ENCODE measurements at places on chromosomes 1 and 21. TPM values are rescaled to one million over a fixed set of nuclear protein-coding genes. Genes with fewer than 3 reads are reported as not detected.
A peak's percentile ranks its signal among the peaks of the same experiment; 100 is the strongest.

The CYP4A11 gene
- total RNA-seq = not detected

The RSPH1 gene
- not detected for total RNA-seq

The RAP1GAP gene
- total RNA-seq = 0.64 TPM

The TFF3 gene
- total RNA-seq = not detected

The ILF2 gene
- total RNA-seq = 37.5 TPM

The ASPM gene
- total RNA-seq = not detected

The TNFSF18 gene
- not detected for total RNA-seq

The GPR52 gene
- 0.75 TPM for total RNA-seq

The CATSPER4 gene
- not detected for total RNA-seq

The TMEM39B gene
- 2.6 TPM for total RNA-seq

The NGF gene
- 2.1 TPM for total RNA-seq

The TTC39A gene
- total RNA-seq = not detected

The MAP3K6 gene
- 164 TPM for total RNA-seq

The SLC5A9 gene
- total RNA-seq = 13.3 TPM

The TMEM269 gene
- not detected for total RNA-seq

DNA sequence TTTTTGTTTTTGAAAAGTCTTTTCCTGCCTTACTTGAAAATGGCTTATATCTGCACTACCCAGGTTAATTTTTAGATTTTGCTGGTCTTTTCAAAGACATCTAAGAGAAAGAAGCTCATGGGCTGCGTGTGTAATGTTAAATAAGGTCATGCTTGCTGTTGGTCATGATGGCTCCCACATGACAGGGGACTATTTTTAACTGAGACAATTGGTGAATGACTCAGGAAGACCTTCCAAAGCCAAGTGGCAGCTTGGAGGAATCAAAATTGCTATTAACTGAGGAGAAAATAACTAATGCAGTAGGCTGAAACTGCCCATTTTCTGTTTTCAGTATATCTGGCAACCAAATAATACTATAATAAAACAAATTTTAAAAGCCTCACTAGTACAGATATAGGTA, 117.1 kb upstream of the SPAG17 start:
- DNase-seq = no peak

DNA sequence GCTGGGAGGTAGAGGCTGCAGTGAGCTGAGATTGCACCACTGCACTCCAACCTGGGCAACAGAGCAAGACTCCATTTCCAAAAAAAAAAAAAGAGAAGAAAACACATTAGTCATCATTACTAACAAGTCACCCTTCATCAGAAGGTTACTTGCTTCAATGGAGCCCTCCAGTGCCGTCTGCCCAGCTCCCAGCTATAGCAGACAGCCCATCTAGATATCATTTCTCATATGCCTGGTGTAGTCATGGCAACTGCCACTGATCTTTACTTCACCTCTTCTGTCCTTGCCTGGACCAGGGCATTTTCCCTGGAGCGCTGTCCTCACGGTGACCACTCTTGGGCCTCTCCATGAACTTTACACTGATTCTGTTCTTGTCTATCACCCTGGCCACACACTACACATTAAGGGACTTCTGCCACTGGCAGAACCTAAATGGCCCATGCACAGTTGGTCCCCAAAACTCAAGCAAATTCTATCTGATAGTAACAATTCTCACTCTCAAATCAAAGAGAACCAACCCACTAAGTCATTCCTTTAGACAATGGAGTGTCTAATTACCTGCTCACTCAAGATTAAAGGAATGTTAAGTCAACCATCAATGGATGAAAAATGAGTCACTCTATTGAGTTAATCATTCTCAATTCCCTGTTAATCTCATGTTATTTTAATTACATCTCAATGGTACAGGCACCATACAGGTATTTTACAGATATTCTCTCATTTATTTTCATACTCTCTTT, 12.9 kb downstream of the GPA33 start:
- DNase-seq = no peak

DNA sequence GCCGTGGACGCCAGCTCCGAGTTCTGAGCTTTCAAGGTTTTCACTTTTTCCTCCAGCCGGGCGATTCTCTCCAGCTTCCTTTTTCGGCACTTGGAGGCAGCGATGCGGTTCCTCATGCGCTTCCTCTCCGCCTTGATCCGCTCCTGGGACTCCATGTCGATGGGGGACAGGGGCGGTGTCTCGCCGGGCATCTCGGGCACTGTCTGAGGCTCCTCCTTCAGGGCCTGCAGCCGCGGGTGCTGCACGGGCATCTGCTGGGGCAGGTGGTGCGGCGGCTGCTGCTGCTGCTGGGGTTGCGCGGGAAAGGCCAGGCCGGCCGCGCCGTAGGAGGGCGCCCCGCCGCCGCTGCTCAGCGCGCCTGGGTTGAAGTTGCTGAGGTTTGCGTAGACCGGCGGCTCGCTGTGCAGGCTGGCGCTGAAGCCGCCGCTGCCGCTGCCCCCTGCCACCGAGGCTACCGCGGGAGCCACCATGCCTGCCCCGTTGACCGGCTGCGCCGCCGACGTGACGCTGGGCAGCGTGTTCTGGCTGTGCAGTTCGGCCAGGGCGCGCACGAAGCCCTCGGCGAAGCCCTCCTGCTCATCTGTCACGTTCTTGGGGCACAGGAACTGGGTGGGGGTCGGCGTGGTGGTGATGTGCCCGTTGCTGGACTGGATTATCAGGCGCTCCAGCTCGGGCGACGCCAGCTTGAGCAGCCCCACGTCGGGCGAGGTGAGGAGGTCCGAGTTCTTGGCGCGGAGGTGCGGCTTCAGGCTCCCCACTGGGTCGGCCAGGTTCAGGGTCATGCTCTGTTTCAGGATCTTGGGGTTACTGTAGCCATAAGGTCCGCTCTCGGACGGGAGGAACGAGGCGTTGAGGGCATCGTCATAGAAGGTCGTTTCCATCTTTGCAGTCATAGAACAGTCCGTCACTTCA, 1.4 kb downstream of the JUN start:
- DNase-seq = peak; percentile 10

DNA sequence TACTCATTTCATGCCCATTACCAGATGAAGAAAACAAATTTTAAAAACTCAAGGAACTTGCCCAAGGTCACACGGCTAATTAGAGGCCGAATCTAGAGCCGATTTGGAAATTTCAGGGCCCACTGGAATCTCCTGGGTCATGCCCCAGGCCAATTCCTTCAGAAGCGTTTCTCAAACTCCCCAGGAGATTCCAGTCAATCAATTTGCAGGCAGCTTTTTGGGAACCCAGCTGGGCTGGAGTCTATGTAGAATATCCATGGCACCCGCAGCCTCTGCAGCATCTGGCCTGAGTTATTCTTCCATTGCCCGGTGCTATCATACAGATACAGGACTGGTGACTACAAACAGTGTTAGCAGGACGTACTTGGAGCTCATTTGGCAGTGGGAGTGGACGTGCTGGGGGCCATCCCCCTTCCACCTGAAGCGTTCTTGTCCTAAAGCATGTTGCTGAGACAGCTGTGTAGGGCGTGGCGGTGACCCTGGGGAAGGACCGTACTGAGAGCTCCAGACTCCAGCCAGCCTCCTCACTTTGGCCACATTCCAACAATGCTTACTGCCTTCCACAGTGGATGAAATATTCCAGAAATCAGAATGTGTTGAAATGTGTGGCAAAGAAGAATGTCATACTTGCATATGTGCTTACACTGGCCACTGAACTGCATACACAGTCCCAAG, 38.3 kb downstream of the ABCG1 start:
- DNase-seq = no peak

GRCh38 chr1:6273380-6273891, 12.5 kb upstream of the GPR153 start:
- DNase-seq = no peak

GRCh38 chr1:34199927-34200326, 23.2 kb downstream of the C1orf94 start:
- DNase-seq = no peak

- DNase-seq = no peak
Measured at GRCh38 chr1:30810416-30811080, 53.0 kb upstream of the LAPTM5 start.

DNA sequence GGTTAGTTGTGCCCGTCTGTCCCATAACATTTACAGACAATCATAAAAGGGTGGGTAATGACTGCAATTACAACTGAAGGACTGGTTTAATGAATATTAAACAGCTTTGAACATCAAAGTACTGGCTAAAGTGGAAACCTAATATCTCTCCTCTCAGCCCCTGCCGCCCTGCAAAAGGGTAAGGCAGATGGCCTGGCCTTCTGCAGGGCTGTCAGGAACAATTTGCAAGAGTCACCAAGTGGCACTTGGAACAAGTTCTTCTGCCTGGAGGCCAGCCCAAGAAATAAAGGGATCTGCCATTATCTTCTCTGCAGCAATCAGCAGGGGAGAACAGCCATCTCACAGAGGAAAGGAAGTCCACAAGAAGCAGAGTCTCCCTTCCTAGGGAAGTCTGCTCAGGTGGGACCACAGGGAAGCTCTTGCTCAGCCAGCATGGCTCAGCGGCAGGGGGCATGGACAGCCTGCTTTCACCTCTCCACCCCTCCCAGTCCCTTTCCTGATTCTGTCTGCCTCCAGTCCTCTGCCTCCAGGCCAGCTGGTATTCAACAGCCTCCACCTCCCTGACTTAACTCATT, 96.1 kb downstream of the TRABD2B start:
- DNase-seq = no peak

DNA sequence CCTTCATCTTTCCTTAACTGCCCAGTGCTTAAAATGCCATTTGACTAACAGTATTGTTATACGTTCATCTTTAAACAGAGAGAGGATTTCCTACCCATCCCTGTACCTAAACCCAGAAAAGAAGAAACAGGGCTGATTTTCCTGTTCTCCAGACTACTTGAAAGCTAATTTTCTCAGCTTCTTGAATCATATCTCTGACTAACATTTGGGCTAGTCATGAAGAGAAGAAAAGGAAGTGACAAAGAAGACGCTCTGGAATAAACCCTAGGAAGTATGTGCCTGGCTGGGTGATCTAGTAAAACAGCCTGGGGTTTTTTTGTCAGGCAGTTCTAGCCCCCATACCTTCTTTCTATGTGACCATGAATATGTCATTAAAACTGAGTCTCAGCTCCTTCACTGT, 44.8 kb upstream of the SGIP1 start:
- no peak for DNase-seq

DNA sequence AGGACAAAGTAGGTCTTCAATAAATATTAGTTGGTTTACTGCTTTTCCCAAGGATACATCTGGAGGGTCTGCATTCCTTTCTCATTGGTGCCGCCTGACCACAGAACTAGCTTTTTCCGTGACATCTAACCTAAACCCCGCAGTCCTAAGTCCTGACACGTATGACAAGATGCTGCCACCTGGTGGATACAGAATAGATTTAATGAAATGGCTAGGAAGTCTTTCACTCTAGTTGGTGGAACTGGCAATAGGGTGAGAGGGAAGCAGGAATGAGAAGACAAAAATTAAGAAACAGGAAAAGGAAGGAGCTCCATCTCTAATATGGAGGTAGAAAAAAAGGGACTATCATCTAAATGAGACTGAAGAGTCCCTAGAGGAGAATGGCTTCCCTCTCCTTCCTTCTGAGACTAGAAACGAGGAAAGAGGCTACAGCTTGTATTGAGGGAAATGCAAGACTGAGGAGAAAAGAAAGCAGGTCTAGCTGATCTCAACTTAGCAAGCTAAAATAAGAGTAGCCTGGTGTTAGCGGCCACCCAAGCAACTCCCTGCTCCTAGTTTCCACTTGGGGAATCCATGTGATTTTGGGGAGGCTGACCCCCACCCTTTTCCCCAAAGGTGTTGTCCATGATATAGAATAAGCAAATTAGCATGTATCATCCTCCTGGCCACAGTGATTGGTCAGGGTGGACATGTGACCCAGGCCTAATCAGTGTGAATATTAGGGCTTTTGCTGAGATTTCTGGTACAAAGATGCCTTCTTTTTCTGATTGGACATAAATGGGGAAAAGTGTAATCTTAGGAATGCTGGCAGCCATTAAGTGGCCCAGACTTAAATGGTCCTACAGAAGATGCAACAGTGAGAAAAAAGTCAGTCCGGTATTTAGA, 5.9 kb downstream of the RFX5 start:
- no peak for DNase-seq

GRCh38 chr1:38829368-38829767, 30.2 kb downstream of the RRAGC start:
- DNase-seq = no peak

GRCh38 chr1:41773144-41773591, 145.6 kb downstream of the HIVEP3 start:
- DNase-seq = no peak

- DNase-seq = no peak
Measured at GRCh38 chr1:180155182-180155682, 563 bp downstream of the QSOX1 start.

DNA sequence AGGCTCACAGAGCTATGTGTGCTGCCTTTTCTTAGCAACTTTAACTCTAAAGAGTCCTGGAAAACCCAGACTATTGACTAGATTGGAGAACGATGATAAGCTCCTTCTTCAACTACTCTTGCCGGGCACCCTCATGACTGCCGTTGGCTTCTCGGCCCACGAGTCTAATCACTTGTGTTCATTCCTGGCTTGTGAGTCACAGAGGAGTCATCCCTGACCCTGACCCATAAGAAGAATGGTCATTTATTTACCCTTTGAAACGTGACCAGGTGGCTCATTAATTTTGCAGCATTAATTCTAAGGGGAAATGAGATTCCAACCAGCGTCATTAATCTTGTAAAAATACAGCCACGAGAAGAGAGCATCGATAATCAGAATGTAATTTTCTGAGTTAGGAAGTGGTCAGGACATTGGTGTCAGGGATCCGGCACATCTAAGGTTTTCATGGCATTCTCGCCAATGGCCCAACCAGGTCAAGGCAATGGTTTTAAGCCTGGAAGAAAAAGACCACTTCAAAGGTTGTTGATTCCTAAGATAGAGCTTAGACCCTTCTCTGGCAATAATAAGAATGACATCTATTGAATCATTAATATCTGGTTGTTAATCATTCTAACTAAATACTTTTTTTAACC, 183.6 kb upstream of the RUNX1 start:
- no peak for DNase-seq

GRCh38 chr1:241701483-241702295, 49.6 kb downstream of the WDR64 start:
- DNase-seq = no peak

DNA sequence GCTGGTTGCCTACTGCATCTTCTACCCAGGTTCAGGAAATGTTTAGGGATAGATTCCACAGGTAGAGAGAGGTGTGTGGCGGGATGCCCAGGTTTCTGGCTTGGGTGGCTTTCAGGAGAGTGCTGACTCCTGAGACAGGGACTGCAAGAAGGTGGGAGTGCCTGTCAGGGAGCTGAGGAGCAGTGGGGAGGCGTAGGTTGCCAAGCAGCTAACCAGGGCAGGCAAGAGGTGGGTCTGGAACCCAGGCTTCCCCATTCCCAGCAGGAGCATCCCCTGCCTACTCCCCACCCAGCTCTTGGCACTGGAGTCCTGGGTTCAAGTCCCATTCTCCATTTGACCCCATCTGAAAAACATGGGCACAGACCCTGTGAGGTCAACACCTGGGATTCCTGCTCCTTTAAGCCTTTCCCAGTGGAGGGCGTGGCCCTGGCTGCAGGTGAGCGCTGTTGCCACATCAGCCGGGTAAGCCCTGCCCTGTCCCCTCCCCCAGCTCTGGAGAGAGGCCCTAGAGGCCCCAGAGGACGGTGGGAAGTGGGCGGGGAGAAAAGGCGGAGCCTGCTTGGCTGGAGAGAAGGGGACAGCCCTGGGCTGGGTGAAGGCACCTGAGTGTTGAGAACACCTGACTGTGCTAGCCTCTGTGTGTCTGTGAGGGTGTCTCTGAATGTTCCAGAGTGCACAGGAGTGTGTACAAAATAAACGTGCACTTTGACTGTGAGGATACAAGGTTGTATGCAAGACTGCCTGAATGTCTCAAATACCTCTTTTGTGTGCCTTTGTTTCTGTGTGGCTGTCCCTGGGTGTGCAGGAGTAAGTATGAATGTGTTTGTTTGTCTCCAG, 14.0 kb upstream of the SYNC start:
- DNase-seq = no peak

GRCh38 chr1:43318831-43319230, 18.0 kb downstream of the TIE1 start:
- no peak for DNase-seq

Data from ascending aorta (tissue), 2 donors.